NB4 (cell line): ENCODE measurements at places on chromosomes 7 and 10.

- no peak for DNase-seq
Measured at GRCh38 chr7:51315393-51316261, 982 bp downstream of the COBL start.

DNA sequence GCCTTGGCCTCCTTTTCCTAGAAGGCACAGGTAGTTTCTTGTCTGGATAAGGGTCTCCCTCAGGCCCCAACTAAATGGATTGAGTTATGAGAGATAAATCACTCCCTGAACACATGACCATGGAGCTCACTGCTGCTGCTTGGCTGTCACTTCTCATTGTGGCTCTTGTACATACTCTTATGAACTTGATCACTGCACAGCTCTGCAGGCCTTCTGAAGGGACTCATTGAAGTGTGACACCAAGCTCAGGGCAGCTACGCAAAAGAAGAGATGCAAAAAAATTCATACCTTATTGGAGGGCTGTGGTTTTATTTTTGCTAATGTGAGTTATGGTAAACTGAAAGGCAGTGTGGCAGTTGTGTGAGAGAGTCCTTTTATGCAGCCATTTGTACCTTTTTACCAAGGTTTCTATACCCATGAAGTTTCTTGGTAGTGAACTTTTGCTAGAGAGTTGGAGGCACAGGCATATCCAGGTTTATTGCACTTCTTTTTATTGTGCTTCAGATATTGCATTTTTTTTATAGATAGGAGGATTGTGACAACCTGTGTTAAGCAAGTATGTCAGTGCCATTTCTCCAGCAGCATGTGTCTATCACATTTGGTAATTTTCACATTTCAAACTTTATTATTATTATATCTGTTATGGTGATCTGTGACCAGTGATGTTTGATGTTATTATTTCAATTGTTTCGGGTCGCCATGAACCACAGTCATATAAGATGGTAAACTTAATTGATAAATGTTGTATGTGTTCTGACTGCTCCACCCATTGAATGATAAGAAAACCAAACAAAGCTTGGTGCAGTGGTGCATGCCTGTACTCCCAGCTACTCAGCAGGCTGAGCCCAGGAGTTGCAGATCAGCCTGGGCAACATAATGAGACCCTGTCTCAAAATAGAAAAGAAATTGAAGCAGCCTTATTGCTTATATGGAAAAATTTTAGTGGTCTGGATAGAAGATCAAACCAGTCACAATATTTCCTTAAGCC lies 100.6 kb downstream of the LRRC4 start:
- no peak for DNase-seq

GRCh38 chr10:122446668-122447423 lies 7.6 kb upstream of the ARMS2 start:
- DNase-seq: peak; percentile 20

DNA sequence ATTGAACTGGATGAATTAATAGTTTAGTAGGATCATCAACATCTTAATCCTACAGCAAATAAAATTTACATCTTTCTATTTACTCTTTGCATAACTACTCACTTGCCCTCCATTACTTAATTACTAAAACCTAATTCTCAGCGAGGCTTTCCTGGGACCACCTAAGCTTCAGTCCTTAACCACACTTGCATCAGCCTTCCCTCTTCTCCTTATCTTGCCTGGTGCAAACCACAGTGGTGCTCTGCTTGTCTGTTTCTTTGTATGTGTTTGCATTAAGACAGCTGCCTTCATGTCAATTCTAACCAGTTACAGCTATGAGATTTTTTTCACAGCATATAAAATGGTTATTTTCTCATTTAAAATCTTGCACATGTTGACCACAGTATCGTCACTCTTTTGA lies 72.6 kb upstream of the ZNF92 start:
- DNase-seq: peak; percentile 30

- no peak for DNase-seq
Measured at GRCh38 chr7:47852330-47853245, 95.7 kb downstream of the PKD1L1 start.

GRCh38 chr10:77441353-77442166 lies 196.0 kb downstream of the KCNMA1 start:
- DNase-seq: no peak

- no peak for DNase-seq
Measured at GRCh38 chr7:156151658-156152057, 339.4 kb upstream of the SHH start.

GRCh38 chr7:44695756-44696155 lies 52.9 kb upstream of the ZMIZ2 start:
- DNase-seq: no peak

DNA sequence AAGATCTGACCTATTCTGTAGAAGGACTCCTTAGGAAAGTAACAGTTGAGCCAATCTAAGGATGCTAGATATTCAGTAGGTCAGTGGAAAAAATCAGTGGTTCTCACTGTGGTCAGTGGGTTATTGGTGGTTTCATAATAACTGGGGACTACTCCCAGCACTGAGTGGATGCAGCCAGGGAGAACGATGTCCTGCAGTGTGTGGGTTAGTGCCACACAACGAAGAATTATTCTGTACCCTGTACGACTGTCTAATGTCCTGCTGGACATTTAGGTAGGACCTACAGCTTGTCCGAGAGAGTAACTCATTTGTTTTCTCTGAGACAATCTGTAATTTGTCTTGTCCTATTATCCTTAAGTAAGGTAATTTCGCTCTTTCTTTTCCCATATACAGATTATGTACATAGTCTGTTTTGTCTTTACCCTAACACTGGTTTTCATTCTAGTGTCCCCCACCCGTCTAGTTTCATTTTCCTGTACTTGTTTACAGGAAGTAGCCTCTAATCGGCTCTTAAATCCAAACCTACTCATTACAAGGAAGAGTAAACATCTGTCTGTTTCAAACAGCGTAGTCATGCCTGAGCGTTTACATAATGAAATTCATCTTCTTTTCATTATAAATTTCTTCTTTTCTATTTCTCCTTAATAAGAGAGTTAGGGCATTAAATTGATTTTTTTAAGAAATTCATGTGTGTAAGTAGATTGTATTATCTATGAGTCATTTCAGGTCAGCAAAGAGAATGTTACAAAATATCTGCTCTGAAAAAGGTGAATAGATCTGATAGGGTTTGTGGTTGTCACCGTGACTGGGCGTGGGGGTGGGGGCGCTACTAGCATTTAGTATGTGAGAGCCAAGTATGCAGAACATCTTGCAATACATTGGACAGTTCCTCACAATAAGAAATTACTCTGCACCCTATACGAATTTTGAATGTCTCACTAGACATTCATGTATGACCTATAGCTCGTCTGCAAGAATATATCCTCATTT lies 8.3 kb upstream of the ZC3HAV1L start:
- peak; percentile 85 for DNase-seq

DNA sequence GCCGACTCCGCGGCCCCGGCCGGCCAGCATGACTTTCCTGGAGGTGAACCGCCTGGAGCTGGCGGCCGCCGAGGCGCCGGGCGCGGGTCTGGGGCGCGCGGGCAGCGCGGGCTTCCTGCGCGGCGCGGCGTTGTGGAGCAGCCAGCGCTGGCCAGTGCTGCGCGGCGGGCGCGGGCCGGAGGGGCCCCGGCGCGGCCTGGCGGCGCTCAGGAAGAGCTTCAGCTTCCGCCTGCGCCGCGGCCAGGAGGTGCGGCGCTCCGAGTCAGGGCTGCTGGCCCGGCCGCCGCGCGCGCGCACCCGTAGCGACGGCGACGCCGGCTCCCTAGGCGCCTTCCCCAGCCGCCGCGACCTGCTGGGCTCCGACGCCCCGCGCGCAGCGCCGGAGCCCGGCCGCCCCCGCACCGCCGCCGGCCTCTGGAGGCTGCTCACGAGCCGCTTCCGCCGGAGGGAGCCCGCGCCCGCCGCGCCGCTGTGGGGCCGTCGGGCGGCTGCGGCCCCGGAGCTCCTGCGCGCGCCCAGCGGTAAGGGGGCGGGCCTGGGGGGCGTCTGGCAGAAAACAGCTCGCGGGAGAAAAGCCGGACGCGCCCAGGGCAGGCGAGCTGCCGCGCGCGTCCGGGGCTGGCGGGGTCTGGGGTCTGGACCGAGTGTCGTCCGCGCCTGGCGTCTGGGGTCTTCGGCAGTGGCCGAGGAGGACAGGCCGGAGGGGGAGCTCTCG lies 29.0 kb downstream of the AGAP3 start:
- no peak for DNase-seq

- DNase-seq: no peak
Measured at GRCh38 chr10:72076756-72077155, 11.6 kb downstream of the SPOCK2 start.

DNA sequence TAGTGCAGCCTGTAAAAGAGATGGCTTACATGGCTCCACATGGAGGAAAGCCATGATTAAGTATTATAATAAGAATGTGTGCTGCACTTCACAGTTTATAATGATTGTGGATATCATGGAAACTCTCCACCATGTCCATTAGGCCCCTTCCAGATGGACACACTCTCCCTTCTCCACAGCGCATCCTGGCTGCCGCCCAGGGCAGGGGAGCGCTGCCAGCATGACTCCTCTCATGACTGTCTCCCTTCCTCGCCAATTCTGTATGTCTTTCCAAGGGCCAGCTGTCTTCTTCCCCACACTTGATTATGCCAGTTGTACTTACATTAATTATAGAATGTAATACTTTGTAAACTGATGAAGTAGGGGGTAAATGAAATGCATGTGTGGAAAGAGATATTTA lies 259.3 kb upstream of the TMEM72 start:
- no peak for DNase-seq

- DNase-seq: no peak
Measured at GRCh38 chr10:110775406-110775805, 96.3 kb upstream of the PDCD4 start.

GRCh38 chr10:61211468-61211867 lies 241.7 kb downstream of the TMEM26 start:
- no peak for DNase-seq

GRCh38 chr7:114806590-114807162 lies 115.2 kb upstream of the MDFIC start:
- no peak for DNase-seq

GRCh38 chr10:125536236-125536635 lies 146.7 kb downstream of the TEX36 start:
- no peak for DNase-seq

DNA sequence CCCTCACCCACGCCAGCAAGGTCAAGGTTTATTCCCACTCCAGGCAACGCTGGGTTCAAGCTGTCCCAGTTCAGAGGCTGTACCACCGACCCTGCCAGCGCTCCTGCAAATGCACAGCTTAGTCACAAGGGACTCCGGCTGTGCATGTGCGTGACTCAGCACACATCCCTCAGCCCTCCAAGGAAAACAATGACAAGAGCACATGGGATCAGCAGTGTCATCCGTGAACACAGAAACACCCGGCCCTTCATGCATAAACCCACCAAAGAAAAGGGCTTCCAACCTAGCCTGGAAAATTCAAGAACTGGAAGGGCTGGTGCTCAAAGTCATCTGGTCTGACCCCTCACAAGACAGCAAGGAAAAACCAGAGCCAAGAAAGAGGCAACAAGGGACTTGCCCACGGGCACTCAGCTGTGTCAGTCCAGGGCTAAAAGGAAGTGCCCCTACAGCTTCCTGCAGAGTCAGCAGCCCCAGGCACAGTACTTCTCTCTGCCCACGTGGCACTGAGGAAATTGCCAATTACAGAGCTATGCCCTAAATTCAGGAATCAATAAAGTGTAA lies 106.1 kb downstream of the KCNMA1 start:
- peak; percentile 58 for DNase-seq
